ENCODE measurements at places on chromosomes 1 and 21.

- no peak for DNase-seq
Measured at GRCh38 chr1:89633800-89634625, 1.1 kb downstream of the LRRC8C start.

DNA sequence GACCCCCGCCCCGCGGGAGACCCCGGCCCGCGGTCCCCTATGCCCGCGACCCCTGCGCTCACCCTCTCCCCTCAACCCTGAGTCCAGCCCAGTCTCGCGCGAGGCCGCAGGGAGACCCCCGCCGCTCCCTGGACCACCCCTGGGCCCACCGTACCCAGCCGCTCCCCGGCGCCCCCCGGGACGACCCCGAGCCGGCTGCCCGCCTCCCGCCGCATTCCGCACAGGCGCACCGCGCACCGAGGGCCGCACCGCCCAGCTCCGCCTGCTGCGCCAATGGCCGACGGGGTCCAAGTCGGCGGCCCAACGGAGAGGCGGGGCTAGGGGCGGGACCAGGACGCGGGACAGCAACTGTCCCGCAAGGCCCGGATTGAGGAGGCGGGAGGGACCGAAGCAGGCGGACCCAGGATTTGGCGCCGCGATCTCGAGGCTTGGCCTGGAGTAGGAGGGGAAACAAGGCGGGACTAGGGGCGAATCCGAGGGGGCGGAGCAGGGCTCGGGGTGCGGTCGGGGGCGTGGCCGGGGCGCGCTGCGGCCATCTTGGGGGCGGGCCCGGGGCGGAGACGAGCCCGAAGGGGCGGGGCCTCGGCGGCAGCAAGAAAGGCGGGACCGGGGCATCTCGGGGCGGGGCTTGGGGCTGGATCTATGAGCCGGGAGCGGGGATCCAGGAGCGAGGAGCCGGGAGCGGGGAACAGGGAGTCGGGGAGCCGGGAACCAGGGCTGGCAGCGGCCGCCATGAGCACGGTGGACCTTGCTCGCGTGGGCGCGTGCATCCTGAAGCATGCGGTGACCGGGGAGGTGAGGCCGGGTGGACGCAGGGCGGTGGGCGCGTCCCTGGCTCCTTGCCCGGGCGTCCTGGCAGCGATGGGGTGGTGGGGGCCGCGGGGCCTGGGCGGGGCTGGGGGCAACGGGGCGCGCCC, at the start of gene PRXL2B:
Gene PRXL2B, plus strand, starts transcription at position 624 of the 917 bp plus-strand sequence. Its CDS starts 109 bp downstream, at position 733.
- DNase-seq, result peak; percentile 100

DNA sequence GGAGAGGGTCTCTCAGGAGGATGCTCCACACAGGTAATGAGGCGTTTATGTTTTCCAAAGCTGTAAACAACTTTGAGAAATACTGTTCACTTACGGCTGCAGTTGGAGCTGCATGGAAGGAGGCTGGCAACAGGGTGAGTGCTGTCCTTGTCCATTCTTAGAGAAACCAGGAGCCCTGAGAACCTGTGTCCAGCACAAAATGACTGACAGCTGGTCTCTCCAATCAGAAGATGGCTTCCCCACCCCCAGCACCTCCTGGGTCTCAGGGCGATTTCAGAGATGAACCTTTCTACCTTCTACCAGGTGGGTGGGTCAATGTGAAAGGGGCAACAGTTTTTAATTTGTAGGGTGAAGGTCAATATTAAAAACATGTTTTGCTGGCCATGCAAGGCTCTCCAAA, 353.6 kb downstream of the NPHP4 start:
- no peak for DNase-seq

GRCh38 chr1:201259476-201260235, 23.6 kb upstream of the PKP1 start:
- no peak for DNase-seq

- no peak for DNase-seq
Measured at GRCh38 chr1:99365545-99365944, 101.3 kb downstream of the PLPPR4 start.

Measured in GM13977 (cell line).